Activated T-helper 1 cell treated with anti-CD3 and anti-CD28 coated beads, Interleukin-2, amount 50 U/mL, for 16 hours (primary cell): ENCODE measurements at places on chromosomes 2 and 18.

DNA sequence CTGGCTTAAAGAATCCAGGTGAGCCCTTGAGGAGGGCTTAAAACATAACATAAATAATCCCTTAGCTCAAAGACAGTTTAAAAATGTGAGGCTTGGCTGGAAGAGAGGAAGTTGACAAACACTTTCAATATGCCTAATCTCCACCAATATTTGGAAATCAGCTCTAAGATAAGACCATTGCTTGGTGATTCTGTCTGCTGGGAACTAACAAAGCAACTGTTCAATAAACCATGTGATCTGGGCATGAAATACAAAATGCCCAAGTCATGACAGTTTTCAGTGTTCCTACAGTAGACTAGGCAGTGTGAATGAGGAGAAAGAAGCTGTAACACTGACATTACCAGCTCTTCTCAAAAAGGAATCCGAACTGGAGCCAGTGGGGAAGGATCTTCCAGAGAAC, 10.7 kb downstream of the MFF start:
- DNase-seq: no peak

DNA sequence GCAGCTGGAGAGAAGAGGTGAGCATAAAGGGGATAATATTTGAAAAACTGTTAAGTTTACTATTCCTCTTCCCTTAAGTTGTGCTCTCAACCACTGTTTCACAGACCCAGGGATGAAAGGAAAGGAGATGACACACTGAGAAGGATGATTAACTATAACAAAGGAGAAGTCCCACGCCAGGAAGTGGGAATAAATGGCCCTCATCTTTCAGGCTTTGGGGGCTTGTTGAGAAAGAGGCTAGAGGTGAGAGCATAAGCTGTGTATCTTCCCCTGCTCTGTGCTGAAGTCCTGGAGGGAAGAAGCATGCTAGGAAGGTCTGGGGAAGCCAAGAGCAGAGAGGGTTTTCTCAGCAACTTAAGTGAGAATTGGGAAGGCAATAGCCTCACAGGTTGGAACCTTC, 399.1 kb upstream of the ATP5MC3 start:
- DNase-seq: no peak

- no peak for DNase-seq
Measured at GRCh38 chr2:43455731-43456642, 139.9 kb downstream of the THADA start.

- DNase-seq: no peak
Measured at GRCh38 chr2:172930871-172931255, 144.8 kb upstream of the MAP3K20 start.

DNA sequence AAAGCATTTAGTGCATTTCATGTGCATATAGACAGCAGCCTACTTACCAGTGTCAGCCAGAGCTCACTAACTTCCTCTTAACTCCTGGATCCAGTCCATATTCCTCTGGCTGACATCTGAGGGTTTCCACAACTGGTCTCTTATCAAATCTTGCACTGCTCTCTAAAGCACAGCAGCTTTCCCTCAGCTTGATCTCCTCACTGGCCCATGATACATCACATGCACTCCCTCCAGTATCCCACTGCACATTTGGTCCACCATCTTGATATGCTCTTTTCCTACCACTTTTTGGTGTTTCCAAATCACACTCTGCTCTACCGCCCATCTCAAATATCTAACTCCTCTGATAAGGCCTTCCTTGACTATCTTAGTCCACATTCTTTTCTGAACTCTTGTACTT, 105.0 kb upstream of the ZFP36L2 start:
- no peak for DNase-seq

GRCh38 chr2:61420991-61421544, 49.8 kb downstream of the USP34 start:
- DNase-seq: no peak

- DNase-seq: no peak
Measured at GRCh38 chr2:219483451-219484342, 15.0 kb upstream of the GMPPA start.

- no peak for DNase-seq
Measured at GRCh38 chr2:106523976-106524665, 37.0 kb downstream of the CD8B2 start.

DNA sequence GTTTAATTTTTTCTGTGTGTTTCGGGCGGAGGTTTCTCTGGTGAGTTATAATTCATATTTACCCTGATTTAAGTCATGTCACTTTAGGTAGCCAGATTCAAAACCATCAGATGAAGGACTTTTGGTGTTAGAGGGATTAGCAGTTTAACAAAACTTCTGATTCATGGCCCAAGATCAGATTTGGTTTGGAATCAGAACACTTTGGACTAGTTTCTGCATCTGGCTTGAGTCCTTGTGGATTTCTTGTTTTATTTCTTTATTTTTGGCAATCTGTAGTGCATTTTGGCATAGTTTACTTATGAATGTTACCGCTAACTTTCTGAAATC, 3.5 kb downstream of the NEDD4L start:
- no peak for DNase-seq

DNA sequence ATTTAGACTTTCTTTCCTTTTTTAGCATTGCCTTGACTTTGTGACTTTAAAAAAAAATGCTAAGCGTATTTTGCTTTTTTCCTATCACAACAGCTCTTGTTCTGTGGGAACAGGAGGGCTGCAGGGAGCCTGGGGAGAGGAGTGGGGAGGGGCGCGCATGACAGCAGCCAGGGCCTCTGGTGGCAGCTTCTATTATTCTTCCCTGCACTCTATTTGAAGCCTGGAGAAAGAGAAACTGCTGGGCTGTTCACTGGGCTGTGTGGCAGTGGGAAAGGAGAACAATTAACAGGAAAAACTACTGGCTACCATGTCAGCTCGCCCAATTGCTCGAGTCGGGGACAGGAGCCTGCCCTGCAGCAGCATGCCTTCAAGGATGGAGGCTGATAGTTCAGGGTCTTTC, 119.0 kb upstream of the ZBTB14 start:
- DNase-seq: no peak

- no peak for DNase-seq
Measured at GRCh38 chr2:164606557-164606956, 14.7 kb downstream of the GRB14 start.

GRCh38 chr2:186523791-186524190, 37.7 kb downstream of the ZC3H15 start:
- DNase-seq: no peak

DNA sequence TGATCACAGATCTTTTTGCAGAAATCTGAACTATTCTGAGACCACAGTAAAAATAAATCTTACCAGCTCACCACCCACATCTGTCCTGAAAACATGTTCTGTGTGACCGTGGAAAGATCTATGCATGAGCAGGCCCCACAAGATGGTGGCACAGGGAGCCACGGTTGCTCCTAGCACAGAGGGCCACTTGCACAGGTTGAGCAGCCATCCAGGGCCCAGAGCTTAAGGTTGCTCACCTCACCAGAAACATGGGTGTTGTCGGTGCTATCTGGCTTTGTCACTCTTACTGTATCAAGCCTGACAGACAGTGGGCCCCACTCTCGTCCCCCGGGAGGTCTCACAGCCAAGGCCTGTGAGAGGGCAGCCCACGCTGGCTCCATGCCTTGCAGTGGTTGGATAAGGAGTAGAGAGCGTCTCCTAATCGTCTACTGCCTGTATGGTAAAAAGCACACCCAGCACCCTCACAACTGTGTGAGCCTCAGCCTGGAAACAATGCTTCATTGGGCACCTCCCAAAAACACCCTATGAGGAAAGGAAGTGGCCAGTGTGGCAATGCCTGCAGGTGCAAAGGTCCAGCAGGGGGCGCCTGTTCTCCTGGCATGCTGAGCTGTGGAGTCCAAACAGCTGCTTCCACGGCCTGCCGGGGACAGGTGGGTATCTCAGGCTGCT, 19.6 kb downstream of the TUBB6 start:
- peak; percentile 40 for DNase-seq

DNA sequence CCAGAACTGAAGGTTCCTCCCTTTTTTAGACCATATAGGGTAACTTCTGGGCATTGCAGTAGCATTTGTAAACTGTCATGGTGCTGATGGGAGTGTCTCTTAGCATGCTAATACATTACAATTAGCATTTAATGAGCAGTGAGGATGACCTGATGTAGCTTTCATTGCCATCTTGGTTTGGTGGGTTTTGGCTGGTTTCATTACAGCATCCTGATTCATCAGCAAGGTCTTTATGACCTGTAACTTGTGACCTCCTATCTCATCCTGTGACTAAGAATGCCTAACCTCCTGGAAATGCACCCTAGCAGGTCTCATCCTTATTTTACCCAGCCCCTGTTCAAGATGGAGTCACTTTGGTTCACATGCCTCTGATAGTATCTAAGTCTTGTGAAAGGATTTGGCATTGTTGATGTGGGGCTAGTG, 159.0 kb downstream of the TMX3 start:
- DNase-seq: no peak

- no peak for DNase-seq
Measured at GRCh38 chr2:3728104-3729054, 25.0 kb downstream of the DCDC2C start.

DNA sequence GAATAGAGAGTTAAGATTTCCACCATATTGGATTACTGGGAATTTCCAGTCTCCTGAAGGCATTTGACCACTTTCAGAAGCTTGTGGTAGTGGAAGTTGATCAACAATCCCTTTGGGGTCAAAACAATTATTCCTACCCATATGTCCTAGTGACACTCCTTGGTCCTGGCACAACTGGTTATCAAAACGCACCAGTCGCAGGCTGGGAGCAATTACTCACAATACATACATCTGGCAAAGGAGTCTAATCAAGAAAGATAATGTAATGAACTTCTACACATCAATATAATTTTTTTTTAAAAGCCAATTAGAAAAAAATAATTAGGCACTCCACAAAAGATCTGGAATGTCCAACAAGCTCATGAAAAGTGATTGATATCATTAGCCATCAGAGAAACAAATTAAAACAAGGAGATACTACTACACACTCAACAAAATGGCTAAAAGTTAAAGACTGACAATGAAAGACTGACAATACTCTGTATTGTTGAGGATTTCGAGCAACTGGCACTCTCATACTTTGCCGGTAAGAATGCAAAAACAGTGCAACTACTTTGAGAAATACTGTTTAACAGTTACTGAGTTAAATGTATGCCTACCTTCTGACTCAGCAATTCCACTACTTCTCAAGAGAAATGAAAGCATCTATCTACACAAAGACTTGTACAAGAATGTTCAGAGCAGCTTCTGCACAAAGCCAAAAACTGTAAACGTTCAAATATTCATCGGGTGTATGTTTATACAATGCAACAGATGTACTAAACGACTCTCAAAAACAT, 2.0 kb downstream of the INO80C start:
- DNase-seq: no peak

DNA sequence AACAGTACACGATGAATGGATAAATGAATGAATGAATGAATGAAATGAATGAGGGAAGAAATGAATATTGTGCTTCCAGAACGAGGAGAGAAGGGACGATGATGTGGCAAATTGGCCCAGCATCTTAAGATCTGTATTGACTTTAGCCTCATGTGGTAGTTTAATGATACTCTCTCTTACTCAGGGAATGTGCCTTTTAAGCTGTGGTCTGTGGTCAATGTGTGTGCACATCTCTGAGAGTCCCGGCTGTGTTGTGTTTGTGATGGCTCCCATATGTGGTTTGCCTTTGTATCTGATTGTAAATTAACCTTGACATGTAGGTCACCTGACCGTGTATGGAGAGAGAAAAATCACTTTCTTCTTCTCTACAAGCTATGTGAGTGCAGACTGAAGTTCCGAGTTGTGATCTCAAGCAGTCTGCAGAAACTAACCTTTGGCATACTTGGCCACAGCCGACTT, 91.2 kb downstream of the NEDD4L start:
- no peak for DNase-seq

GRCh38 chr2:203484266-203485112, 50.6 kb downstream of the RAPH1 start:
- DNase-seq: no peak

- no peak for DNase-seq
Measured at GRCh38 chr18:24926649-24927048, 425.3 kb downstream of the ZNF521 start.

- DNase-seq: no peak
Measured at GRCh38 chr2:134912361-134912760, 6.3 kb upstream of the CCNT2 start.

- no peak for DNase-seq
Measured at GRCh38 chr2:105660489-105660888, 84.2 kb upstream of the NCK2 start.

- DNase-seq: no peak
Measured at GRCh38 chr2:28471214-28471613, 24.6 kb upstream of the PLB1 start.

GRCh38 chr18:43393174-43393573, 115.9 kb upstream of the SYT4 start:
- no peak for DNase-seq
